Fibroblast of the conjunctiva (primary cell): ENCODE measurements at places on chromosomes 1 and 21.

DNA sequence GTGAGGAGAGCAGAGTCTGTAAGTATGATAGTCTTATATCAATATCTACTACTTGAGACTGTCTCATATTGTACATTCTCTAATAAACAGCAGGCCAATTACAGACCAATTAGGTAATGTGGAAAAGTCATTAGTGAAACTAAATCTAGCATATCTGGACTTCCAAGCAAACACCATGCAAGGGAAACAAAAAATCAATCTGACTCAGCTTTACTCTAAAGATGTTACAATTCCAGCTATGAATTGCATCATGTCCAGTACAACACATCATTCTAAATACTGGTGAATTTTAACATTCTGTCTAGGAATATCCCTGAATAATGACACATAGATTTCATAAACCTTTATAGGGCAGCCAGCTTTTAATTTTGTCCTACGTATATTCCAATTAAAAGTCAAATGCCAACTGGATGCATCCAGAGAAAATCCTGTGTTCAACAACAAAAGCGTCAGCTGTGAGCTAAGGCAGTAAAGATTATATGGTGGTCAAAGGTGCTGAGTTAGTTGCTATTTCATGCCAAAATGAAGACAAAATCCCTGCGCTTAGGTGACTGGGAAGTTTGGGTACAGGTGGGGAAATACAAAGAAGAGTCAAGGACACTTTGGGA, 159.3 kb downstream of the TTLL7 start:
- peak; percentile 56 for DNase-seq

DNA sequence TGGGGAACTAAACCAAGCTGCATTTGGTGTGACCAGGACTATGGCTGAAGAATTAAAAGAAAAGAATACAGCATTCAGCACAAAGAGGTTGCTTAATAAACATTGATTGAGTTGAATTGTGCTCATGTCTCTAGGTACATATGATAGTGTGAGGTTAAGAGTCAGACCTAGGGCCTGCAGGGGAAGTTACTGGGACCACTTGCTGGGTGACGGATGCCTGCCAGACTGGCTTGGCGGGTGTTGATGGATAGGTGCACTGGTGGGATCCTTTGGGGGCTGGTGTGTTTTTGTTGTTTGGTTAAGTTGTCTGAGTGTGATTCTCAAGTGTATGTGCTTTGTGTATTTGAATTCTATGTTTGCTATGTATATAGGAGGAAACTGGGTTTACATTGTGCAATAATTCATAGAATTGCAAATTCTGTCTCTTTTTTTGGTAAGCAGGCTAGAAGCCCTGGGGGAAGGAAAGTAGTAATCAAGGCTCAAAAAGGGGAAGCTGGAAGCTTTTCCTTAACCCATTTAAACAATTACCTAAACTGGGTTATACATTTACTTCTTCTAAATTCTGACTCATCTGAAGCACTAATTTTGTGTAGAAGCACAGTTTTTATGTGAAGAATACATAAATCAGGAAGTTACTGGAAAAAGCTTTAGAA, 1.8 kb downstream of the CD101 start:
- DNase-seq, result no peak

- DNase-seq, result no peak
These were observed 27.3 kb upstream of the ZNF281 start for GRCh38 chr1:200437088-200437487.

DNA sequence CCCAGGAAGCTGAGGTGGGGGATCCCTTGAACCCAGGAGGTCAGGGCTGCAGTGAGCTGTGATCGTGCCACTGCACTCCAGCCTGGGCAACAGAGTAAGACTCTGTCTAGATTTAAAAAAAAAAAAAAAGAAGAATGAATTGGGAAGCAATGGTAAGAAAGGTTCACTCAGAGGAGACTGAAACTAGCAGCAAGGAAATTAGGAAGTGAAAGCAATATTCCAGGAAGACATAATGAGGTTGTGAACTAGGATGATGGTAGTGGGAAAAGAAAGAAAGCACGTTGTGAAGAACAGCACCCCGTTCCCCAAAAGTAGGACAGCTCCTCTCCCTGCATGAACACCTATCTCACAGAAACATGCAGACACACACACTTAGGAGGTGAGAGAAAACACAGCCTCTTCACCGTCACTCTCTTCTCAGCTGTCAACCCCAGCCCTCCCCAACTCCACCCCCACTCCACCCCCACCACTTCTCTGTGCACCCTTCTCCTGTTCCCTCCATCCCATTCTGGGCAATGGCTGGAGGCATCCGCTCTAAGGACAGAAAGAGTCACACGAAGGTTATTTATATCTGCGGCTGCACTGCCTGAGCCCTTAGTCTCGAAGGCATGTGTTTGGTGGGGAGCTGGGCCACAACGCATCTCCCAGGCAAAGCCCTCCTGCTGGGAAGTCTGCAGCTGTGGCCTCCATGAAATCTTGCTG, 101.8 kb upstream of the LPGAT1 start:
- no peak for DNase-seq

- no peak for DNase-seq
These were observed 102.6 kb downstream of the CYYR1 start for GRCh38 chr21:26470351-26471098.

DNA sequence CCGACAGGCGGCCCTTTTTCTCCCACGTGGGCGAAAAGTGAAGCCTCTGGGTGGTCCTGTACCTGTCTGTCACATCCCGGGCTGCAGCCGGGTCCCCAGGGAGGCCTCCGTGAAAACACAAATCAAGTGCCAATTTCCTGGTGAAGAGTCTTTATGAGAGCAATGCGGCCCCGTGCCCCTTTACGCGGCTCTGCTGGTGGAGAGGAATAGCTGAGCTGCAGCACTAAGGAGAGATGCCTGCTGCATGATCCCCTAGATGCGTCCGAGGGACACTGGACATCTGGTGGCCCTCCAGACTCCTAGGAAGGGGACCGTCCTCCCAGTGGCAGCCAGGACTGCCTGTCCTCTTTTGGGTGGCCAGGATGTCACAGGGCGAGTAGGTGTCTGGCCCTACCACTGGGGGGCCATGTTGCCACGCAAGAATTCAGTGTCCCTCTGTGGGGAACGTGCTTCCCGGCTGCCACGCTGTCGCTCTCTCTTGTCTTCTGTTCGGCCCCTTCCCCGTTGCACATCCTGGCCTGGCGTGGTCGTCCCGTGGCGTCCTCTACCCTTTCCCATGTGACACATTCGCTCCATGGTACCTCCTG, 38.7 kb downstream of the COL18A1 start:
- no peak for DNase-seq

- no peak for DNase-seq
These were observed 35.0 kb downstream of the HSD3B2 start for GRCh38 chr1:119449971-119450370.

DNA sequence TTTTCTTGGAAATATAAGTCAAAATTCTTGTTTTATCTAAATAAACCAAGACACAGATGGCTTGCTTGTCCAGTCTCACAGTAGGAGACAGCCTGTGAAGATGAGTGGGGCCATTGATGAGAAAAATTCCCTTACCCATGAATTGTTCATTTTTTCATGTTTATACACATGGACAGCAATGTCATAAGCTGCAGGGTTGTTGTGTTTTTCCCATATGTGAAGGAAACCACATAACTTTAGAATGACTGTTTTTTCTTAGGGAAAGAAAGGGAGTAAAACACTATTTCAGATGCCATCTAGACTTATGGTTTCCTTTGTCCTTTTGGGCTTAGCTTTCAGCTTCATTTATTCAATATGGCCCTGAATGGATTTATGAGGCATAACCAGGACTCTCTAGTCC, 622.5 kb upstream of the NR5A2 start:
- no peak for DNase-seq

DNA sequence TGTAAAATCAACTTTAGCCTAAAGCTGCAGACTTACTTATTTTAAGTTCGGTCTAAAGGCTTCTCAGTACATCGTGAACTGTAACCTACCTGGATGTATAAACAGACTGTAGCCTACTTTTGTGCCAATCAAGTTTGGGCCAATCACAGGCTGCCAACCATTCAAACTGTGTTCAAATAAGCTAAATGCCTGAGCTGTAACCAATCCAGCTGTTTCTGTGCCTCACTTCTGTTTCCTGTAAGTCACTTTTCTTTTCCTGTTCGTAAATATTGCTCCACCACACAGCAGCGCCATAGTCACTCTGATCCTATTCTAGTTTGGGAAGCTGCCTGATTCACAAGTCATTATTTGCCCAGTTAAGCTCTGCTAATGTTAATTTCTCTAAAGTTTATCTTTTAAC, 37.5 kb upstream of the SLAMF9 start:
- no peak for DNase-seq

DNA sequence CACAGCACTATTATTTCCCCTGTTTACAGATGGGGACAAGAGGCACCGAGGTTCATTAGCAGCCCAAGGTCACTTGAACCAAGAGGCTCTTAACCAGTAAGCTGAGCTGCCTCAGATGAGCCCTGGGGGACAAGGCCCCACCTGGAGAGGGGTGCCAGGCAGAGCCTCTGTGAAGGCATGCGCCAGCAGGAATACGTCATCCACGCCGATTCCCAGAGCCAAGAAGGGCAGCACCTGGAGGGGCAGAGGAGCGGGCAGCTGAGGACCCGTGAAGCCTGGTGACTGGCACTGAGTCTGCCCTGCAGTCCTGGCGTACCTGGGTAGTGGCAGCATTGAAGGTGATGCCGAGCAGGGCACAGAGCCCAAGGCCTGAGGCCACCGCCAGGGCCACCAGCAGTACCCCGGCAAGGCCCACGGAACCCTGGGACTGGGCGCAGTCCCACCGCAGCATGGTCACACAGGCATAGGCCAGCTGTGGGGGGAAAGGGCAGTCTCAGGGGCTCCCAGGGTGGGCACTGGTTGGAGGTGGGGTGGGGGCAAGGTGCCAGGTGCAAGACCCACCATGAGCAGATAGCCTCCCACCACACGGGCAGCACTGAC, 14.1 kb downstream of the PTCH2 start:
- DNase-seq, result no peak

- DNase-seq, result no peak
These were observed 110.4 kb upstream of the C21orf91 start for GRCh38 chr21:17929510-17929909.

- DNase-seq, result no peak
These were observed 219.4 kb downstream of the LRRC40 start for GRCh38 chr1:69985901-69986439.

DNA sequence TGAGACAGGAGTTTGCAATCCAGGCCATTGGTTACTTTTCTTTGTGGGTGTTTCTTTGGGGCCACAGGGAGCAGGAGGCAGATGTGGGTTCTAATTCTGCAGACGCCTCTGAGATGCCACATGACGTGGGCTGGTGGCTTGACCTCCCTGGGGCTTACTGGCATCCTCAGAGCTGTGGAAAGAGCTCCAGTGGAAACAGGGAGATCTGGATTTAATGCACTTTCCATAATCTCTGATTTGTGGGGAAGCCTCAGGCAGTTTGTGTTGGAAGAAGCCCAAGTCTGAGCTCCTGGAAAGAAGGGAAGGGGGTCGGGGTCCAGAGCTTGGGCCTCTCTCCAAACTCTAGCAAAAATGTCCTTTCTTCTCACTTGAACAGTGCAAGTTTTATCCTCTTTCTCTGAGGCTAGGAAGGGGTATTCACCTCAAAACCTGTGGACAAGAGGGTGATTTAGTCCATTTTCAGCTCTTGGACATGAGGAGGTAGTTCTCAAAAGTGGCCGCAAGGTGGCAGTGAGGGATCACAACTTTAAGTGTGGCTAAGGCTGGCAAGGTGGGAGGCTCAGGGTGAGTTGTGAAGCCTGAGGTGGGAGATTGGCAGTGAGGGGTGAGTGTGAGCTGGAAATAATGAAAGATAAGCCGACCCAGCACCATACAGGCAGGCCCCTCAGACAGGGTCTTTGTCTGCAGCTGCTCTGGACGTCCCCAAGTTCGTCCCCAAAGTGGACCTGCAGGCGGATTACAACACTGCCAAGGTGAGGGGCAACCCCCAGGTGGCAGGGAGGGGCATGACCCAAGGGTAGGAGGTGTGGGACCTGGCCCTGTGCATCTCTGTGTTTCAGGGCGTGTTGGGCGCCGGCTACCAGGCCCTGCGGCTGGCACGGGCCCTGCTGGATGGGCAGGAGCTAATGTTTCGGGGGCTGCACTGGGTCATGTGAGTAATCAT, 9.2 kb downstream of the IKBKE start:
- DNase-seq, result peak; percentile 80

GRCh38 chr1:231690059-231690458, 63.5 kb downstream of the DISC1 start:
- no peak for DNase-seq

- no peak for DNase-seq
These were observed 32.4 kb downstream of the TBCE start for GRCh38 chr1:235399661-235400060.

GRCh38 chr1:45647248-45648021, 23.6 kb upstream of the CCDC17 start:
- DNase-seq, result no peak

- no peak for DNase-seq
These were observed 22.2 kb upstream of the KCNJ15 start for GRCh38 chr21:38234395-38235142.

DNA sequence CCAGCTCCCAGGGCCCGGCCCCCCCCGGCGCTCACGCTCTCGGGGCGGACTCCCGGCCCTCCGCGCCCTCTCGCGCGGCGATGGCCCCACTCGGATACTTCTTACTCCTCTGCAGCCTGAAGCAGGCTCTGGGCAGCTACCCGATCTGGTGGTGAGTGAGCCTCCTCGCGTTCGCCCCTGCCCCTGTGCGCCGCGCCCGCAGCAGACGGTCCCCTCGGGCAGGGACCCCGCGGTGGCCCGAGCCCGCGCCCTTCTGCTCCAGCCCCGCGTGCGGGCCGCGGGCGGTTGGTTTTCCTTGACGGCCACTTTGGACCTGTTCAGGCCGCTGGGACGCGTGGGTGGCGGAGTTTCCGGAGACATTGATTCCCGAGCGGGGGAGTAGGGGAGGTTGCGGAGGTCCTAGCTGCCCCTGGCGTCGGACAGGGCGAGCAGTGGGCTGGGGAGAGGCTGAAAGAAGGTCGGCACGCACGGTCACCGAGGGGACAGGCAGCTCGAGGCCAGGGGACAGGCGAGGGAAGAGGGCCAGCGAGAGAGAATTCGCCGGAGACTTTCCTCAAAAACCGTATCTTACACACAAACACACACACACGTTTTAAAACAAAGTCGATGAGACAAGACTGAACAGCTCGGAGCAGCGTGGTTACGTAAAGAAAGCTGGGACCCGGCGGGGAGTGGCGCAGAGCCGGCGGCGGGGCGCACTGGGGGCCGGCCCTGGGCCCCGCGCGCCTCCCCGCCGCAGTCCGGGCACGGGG, 427 bp downstream of the WNT3A start:
- no peak for DNase-seq

DNA sequence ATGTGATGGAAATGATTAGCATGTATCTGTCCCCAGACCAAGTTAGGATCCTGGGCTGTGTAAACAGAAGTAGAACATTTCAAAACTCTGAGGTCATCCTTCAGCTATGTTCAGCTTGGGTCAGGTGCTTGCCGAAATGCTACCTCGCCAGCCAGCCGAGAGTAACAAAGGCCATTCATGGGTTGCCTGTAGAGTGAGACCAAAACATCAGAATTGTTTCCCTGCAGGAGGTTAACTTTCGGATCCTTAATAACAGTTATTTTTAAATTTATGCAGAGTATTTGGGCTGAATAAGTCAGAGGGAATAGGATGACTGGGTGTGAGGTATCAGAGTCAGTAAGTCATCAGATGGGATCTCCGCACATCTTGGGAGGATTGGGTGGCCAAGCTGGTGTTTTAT, 35.6 kb downstream of the SMYD2 start:
- DNase-seq, result no peak
